GM04504 (cell line): ENCODE measurements at places on chromosomes 13 and 19.

- DNase-seq, result no peak
Measured at GRCh38 chr19:4369888-4370260, 26.5 kb downstream of the MPND start.

GRCh38 chr13:110047496-110047895 lies 259.5 kb downstream of the COL4A1 start:
- no peak for DNase-seq

DNA sequence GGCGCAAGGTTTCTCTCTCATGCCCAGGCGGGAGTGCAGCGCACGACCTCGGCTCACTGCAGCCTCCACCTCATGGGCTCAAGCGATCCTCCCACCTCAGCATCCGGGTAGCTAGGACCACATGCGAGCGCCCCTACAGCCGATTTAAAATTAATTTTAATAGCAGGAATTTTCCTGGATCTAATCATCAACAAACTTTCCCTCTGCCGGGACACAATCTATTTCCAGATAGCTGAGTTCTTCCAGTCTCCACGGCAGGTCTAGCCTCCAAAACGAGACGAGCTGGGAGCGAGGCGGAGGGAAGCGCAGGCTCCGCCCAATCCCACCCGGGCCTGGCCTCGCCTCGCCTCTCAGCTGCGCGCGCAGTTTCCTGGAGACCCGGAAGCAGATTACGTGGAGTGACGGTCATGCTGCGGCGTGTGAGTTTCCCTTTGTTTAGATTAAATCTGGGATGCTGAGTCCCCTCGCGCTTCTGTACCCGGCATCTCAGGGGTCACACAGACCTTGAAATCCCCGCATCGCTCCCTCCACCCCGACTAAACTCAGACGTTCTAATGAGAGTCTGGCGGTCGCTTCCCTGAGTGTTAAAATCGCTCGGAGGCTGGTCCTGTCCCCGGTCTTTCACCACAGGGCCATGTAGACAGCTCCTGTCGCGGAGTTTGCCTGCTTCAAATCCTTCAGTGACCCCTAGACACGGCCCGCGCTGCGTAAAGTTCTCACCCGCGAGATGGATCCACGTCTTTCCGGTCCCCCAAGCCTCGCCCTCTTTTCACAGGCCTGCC lies at the start of gene ZNF880:
Gene ZNF880, plus strand, starts transcription at position 365 of the 782 bp plus-strand sequence. Its CDS starts 43 bp downstream, at position 408.
- DNase-seq, result peak; percentile 82

GRCh38 chr19:3612330-3612729 lies 5.7 kb upstream of the TBXA2R start:
- no peak for DNase-seq
